ENCODE measurements at places on chromosomes 3 and 15.

GRCh38 chr3:135864060-135864459 is 101.5 kb upstream of the PPP2R3A start:
- no peak for DNase-seq

GRCh38 chr3:187039100-187039722 is 100.1 kb downstream of the RPL39L start:
- DNase-seq = no peak

- DNase-seq = no peak
Measured at GRCh38 chr3:67804578-67804977, 150.2 kb upstream of the SUCLG2 start.

- no peak for DNase-seq
Measured at GRCh38 chr15:83565553-83566159, 88.3 kb upstream of the ADAMTSL3 start.

DNA sequence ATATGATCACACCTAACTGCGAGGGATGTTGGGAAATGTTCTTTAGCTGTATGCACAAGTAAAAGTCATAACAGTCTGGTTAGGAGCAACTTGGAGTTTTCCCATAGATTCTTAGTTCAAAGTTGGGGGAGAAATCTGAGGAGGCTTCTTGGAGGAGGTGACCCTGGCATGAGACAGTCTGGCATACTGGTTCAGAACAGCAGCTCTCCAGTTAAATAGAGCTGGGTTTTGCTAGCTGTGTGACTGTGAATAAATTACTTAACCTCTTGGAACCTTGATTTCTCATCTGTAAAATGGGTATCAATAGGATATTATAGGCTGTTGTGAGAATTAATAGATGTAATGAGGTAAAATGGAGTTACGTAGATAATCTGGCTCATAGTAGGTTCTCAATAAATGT is 49.1 kb upstream of the DGKG start:
- DNase-seq = no peak
